ENCODE measurements at places on chromosomes 4 and X.

DNA sequence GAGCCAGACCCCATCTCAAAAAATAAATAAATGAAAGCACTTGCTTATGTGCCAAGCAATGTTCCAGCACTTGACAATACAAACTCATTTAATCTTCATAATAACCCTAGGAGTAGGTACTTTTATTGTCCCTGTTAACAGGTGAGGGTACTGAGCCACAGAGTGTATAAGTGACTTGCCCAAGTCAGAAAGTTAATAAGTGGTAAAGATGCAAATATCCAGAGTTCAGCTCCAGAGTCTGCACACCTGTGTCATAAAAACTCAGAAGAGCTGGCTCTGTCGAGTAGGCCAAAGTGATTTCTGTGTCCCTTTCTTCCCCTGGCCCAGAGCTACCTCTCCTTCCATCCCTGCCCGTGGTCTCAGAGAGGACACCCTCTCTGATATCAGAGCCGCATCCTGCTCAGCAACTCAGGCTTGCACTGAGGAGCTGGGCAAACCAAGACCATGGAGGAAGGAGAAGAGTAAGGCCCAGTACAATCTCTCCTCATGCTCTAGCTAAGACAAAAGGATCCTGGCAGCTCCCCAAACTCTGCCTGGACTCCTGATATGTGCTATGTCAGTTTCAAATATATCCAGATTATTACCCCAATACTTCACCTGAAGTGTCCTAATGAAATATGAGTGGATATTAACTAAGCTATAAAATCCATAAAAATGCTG, 136.3 kb downstream of the HS6ST2 start:
- DNase-seq, result no peak

- DNase-seq, result no peak
Measured at GRCh38 chrX:132673331-132673730, 184.5 kb upstream of the MBNL3 start.

DNA sequence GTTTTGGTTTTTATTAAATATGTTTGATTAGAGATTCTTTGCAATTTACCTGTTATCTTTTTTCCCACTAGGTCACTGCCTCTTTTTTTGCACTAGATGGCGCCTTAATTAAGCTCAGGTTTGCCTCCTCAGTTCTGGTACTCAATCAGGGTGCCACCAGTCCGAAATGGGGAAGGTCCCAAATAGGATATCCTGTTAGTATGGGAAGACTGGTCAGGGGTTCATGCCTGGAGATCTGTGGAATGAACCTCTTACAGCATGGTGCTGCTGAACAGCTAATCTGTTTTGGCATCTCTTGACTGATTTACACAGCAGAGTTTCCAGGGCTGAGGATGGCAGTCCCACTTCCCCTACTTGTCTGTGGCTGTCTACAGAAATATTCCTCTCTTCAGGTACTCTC, 24.2 kb upstream of the VSIG1 start:
- no peak for DNase-seq

- no peak for DNase-seq
Measured at GRCh38 chrX:30067677-30068076, 147.7 kb upstream of the MAGEB2 start.

DNA sequence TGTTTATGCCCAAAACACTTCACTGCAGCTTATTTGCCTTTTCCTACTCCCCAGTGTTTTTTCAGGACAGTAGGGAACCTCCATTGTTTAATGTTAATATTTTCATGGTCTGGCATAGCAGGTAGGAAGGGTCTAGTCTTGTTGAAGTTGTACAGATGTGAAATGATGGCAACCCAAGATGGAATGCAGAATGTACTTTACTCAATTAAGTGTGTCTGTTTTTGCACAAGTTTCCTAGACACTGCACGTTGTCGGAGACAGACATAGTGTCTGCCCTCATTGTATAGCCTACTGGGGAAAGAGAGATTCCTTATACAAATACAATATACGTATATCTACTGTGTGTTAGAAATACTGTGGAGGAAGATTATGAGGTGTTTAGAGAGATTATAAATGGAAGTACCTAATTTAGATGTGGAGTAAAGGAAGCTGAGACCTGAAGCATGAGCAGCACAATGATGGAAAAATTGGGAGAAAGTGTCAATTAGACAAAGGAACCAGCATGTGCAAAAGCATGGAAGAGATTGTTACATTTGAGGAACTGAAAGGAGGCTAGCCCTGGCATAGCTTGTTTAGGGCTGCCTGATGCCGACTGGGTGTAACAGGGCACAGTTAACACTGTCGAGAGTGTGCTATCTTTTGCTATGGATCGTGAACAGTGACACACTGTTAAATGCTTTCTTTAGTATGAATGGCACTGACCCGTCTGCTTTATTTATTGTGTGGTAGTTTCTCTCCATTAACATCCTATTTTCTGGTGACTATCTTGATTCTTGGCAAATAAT, 18.4 kb downstream of the CPEB2 start:
- no peak for DNase-seq

GRCh38 chr4:177008836-177009501, 216.2 kb upstream of the VEGFC start:
- no peak for DNase-seq

DNA sequence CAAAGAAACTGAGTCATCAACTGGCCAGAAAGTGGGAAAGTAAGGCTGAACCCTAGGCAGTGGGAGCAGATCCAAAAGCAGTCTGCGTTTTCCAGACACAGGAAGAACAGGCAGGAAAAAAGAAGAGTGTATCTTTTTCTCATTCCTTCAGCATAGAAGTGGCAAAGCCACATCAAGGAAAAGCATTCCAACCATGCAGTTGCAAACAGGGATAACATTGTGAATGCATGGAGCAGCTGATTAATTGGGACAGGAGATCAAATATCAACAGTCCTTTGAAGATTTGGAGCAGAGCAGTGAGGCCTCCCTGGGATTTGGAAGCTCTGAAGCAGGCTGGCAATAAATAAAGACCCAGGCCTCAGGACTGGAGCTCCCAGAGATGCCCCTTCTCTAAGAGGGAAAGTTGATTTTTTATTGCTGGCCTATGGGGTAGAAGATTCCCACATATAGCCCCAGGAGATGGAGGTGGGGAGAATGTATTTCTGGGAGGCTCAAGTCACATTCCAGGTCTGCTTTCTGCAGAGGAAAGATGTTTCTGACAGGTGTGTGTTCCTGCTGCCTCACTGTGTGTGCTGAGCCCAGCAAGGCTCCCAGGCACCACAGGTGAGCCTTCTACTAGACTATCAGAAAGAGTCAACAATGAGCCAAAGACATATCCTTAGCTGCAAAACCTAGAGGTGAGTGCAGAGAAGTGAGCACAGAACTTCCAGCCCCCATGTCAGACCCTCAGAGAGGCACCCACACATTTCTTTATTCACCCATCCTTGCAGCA, 222.5 kb downstream of the RAB28 start:
- DNase-seq, result no peak

DNA sequence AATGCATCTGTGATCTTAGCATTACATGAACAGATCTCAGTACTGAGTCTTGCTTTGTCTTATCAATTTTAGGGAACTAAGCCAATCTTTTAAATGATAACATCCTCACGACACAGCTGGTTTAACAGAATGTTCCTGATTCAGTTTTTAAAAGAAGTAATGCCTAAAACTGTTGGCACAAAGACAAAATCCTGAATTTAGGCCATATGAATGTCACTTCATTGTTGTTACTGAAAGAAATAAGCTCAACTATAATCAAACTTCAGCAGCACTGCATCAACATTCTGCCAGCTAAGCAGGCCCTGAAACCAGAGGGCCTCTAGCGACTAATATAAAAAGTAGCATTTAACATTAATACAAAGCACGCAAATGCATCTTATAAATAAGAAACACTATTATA, 130.6 kb downstream of the FRYL start:
- no peak for DNase-seq

DNA sequence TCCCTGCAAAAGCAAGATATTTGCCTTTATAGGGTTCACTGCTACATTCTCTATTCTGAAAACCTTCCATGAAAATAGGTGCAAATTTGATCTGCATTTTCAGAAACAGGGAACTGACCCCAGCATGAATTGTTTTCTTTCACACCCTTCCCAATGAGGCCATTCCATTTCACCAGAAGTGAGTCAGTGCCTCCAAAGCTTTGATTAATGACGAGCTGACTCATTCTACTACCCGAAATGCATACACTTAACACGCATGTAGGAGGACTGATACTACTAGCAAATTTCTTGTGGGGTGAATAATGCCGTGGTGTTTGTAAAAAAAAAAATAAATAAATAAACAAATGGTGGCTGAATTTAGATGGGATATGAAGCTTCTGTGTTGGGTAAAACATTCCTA, 146.9 kb upstream of the FGF13 start:
- no peak for DNase-seq

DNA sequence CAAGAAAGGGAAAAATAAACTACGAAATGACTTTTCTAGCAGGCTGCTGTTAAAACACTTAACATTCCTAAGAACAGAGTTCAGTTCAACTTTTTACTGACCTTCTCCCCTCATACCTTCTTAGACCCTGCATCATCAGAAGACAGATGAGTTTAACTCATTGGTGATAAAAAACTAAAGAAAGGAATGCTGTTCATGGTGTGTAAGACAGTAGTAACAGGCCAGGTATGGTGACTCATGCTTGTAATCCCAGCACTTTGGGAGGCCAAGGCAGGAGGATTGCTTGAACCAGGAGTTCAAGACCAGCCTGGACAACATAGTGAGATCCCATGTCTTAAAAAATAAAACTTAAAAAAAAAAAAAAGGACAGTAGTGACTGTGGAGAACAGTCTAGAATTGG, 16.2 kb downstream of the RBM47 start:
- DNase-seq, result no peak

DNA sequence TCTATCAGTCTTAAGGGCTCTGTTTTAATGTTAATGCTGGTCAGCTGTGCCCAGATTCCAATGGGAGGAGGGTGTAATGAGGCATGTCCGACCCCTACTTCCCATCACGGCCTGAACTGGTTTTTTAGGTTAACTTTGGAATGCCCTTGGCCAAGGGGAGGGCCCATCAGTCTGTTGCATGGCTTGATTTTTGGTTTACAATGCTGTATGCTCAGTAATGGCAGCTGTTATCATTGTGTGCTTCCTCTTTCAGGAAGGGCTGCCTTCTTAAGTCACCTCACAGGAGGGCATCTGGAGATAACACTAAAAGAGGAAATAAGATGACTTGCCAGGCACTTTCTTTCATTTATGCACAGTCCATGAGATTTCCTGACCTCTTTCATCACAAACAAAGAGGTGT, 36.3 kb downstream of the ATXN3L start:
- DNase-seq, result no peak

DNA sequence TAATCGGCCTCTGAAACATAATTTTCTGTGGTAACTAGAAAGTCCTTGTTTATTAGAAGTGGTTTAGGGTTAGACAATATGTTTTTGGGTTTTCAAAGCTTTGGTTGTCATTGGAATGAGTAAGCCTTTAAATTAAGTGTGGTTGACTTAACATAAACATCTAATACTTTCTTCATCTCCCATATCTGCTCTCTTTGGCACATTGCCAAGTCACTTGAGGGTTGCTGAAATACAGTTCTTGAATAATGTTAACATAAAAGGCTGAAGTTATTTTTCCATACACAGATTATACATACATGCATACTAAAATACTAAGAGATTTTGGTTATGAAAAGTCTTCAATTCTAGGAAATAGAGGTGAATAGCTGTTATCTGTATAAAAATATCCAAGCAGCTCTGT, 241.7 kb upstream of the BMP3 start:
- peak; percentile 4 for DNase-seq

GRCh38 chr4:72531768-72532290, 37.2 kb downstream of the ADAMTS3 start:
- DNase-seq, result no peak

DNA sequence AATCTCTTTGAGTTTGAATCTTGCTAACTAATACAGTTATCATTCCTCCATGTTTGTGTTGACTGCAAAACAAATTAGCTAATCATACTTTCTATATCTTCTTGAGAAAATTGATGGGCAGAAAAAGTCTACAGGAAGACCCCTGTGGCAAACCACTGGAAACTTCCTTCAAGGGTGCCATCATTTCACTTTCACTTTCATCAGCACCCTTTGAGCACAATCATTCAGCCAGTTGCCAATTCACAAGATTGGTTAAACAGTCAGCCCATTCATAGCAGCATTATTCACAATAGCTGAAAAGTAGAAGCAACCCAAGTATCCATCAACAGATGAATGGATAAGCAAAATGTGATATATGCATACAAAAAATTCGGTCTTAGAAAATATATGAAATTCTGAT, 101.5 kb downstream of the CCDC160 start:
- DNase-seq, result no peak

DNA sequence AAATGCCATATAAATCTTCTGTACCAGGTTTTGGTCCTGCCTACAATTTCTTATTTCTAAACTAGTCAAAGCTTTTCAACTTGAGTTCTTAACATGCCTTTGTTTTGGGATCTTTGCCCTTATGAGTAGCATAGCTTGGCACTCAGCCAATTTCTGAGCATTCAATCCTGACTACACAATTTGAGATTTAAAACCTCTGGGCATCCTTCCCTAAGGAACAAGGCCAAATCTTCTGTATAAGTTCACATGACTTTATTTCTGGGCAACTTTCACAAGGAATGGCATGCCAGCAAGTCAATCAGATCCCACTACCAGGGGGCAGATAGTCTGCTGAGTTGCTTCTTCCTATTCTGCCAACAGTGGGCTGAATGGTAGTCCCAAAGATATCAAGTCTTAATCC, 254.2 kb downstream of the ADAMTS3 start:
- DNase-seq, result no peak

Measured in NCI-H1105 treated with DMSO at 0.1 percent for 48 hours (cell line).